NCI-H1105 treated with DMSO at 0.1 percent for 48 hours (cell line): ENCODE measurements at places on chromosomes 6 and 20.

GRCh38 chr20:42589976-42590639 lies 599.6 kb downstream of the PTPRT start:
- DNase-seq = no peak

- DNase-seq = no peak
These were observed 52.0 kb downstream of the HIVEP1 start for GRCh38 chr6:12064131-12064530.

GRCh38 chr6:22529866-22530265 lies 39.5 kb upstream of the HDGFL1 start:
- DNase-seq = no peak

DNA sequence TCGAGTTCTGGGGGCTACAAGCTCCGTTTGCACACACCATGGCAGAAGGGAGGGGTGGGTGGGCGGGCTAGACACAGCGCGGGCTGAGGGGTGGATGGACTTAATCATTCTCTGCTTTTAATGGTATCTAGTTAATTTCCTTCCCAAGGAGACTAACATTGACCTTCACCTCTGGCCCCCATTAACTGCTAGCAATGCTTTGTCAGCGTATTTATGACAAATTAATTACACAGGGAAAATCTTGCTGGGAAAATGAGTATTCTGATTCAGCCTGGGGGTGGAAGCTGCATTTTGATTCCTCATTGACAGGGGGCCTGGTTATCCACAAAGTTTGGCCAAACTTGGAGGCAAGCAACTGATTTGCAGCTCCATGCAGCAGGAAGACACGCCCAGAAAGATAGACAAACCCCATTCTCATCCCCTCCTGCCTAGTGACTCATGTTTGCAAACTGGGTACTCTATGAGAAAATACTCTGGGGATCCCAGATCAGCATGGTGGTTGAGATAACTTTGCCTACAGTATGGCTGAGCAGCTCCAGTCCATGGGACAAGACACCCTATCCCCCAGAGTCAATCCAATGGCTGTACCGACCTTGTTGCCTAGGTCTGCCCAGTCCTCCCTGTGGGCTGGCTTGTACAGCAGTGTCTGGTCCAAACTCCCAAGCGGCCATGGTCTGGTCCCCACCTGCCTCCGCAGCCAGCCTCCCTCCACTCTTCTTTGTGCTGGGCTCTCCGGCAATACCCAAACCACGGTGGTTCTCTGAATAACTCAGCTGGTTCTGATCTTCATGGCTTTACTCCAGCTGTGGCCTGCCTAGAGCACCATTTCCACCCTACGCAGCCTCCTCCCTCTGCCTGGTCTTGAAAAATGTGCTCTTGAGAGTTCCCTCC lies 19.7 kb downstream of the ZBP1 start:
- DNase-seq = no peak

DNA sequence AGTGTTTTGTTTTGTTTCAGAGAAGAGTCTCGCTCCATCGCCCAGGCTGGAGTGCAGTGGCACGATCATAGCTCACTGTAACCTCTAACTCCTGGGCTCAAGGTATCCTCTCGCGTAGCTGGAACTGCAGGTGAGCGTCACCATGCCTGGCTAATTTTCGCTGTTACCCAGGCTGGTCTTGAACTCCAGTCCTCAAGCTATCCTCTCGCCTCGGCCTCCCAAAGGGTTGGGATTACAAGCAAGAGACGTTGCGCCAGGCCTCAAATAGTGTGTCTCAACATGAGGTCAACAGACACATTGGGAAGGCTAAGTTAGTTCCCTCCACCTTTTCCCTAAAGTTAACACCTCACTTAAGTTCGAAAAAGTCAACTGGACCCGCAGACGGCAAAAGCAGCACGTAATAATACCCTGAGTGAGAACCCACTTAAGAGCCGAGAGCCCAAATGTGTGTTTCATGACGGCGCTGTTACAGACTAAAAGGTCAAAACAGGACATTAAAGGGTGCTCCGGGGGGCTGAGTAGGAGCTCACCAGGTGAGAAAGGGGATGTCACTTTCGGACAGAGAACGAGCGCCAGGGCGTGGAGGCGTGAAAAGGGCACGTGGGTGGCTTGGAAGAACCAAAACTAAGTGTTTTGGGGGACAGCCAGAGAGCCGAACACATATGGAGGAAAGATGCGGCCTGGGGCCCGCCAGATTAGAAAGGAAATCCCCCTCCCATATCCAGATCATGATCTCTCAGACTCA lies 499 bp downstream of the TTI1 start:
- no peak for DNase-seq

- no peak for DNase-seq
These were observed 91.2 kb upstream of the MARCKS start for GRCh38 chr6:113765909-113766308.

DNA sequence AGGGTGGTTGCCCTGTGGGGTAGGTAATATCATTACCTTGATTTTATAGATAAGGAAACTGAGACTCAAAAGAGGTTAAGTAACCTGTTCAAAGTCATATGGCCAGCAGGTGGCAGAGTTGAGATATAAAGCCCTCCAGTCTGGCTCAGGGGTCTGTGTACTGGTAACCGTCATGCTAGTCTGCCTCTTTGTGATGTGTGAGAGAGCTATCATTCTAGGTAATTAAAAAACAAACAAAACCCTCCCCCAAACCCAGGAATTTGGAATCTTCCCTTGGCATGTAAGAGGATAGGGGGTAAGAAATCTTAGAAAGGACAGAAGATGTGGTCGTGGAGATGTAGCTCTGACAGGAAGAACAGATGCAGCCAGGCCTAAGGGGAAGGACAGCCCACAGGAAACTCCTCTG lies 206.0 kb downstream of the CDC5L start:
- peak; percentile 59 for DNase-seq

DNA sequence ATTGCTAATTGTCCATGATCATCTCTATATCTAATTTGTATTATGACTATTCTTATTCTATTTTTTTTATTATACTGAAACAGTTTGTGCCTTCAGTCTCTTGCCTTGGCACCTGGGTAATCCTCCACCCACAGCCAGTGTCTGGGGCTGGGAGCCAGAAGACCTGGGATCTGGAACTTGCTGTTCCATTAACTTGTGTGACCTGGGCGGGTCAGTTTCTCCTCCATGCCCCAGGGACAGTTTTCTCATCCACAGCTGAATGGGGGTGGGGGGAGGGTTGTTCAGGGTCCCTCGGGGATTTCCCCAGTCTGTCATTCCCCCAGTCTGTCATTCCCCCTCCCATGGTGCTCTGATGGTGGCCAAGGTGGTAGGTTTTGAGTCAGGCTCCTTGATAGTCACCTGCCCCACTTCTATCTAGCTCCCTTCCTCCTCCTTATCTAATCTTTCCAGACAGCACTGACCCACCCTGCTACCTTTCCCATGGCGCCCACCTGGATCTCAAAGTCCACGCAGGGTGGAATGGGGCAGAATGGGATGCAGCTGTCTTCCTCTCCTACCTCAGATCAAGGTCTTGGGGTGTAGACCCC lies 10.9 kb downstream of the ITPR3 start:
- DNase-seq = no peak

DNA sequence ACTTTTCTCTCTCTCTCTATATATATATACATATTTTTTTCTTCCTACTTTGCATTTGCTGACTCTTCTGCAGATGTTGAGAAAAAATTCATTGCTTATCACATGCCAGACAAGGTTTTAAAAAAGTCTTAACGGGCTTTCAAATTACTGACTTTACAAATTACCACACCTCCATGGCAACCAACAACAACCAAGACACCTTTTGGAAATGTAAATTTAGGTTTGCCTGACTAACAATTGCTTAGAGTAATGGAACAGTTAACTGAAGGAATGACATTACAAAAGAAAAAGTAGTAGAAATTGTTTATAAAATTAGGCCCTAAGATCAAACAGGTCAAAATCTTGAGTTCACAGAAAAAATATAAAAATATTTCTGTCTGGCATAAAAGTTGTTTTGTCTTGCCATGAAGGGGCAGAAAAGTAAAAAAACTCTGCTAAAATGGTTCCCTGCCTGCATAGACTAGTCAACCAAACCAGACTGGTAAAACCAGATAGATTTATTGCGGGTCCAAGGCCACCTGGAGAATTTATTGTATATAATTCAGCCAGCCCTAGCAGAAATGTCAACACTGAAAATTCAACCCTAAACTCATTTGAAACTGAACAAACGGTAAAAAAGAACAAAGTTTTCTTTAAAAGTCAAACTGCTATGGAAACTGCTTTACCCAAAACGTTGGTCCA lies 92.8 kb upstream of the FRMD1 start:
- no peak for DNase-seq

DNA sequence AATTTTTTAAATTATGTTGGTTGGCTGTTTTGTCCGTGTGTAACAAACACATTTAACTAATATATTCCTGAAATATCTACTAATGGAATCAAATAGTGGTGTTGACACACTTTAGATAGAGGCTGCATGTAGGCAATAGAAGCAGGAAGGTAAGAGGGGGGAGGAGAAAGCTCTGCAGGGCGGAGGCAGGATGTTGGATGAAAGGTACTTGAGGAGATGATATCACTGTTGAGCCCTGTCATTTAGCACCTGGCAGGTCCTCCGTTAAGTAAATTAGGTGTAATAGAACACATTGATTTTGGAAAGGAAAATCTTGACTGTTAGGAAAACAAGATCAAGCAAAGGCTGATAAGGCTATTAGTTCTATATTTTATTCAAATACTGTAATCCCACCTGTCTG lies 618.7 kb downstream of the PKHD1 start:
- DNase-seq = peak; percentile 36

GRCh38 chr6:103983860-103984259 lies 875.9 kb downstream of the HACE1 start:
- no peak for DNase-seq

DNA sequence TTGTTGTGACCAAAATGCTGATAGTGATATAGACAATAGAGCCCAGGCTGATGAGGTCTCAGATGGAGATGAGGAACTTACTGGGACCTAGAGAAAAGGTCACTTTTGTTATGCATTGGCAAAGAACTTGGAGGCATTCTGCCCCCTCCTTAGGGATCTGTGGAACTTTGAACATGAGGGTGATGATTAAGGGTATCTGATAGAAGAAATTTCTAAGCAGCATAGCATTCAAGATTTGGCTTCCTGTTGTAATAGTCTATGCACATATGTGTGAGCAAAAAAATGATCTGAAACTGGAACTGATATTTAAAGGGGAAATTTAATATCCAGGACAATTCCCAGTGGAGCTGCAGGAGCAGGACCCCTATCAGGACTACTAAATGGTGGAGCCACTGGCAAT lies 17.1 kb downstream of the HLA-A start:
- DNase-seq = no peak

DNA sequence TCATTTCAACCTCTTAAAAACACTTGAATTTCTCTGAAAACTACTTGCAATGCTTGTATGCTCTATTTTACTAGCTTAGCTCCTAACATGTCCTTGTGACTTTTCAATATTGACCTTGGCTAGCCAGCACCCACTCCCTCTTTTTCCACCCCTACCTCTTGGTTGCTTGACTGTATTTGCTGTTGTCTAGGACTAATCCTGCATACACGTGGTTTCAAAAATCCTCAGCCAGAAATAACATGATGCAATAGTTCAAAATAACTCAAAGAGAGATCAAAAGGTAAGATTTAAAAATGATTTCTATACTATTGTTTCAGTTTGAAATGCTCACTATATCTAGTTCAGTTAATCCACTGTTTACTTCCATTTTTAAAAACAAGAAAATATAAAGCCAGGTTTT lies 102.3 kb upstream of the TBX18 start:
- DNase-seq = no peak

DNA sequence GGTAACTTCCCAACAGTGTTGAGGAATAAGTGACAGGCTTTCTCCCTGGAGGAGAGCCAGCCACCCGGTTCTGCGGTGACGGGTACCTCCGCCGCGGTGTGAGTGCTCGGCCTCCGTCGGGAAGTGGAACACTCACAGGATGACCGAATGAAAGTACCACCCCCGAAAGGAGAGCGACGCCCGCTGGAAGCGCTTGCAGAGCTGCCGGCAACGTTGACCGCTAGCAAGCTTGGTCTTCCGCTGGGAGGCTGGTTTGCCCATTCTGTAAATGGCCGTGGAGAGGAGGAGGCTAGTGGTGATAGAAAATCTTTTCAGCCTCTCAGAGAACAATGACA lies 614 bp upstream of the TMEM242 start:
- no peak for DNase-seq

GRCh38 chr20:35497780-35498189 lies 31.7 kb downstream of the C20orf173 start:
- DNase-seq = no peak

- DNase-seq = no peak
These were observed 10.9 kb downstream of the PYGB start for GRCh38 chr20:25258828-25259227.

- DNase-seq = peak; percentile 23
These were observed 110.2 kb downstream of the RCAN2 start for GRCh38 chr6:46381057-46381456.

DNA sequence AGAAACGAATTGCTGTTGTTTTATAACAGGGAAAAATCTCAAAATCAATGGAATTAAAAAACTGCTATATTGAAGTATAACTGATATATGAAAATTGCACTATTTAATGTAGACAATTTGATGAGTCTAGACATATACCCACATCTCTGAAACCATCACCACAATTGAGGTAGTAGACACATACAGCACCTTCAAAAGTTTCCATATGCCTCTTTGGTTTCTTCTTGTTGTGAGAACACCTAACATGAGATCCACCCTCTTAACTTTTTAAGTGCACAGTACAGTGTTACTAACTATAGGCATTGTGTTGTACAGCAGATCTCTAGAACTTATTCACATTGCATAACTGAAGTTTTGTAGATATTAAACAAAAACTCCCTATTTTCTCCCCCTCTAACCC lies 14.0 kb upstream of the SLC17A5 start:
- no peak for DNase-seq

DNA sequence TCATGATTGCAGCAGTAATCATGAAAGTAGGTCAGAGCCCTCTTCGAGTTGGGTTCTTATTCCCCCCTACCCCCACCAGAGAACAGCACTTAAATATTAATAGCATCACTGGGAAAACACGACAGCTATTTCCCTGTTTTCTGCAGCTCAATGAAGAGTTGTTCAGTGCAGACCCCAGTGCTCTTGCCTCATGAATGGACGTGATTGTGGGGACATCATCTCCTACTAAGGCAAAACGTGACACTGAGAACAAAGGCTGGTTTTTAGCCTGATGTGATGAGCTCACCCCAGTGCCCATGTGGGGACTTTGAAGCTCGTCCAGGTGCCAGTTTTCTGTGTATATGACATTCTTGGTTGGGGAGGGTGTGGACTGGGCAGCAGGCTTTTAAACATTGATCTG lies 105.9 kb downstream of the SLC35F1 start:
- DNase-seq = no peak

- peak; percentile 23 for DNase-seq
These were observed at the start of gene MRAP2 for GRCh38 chr6:84033523-84034451. Gene MRAP2, plus strand, starts transcription at chr6:84033772. Its CDS starts 21,547 bp downstream, at chr6:84055319.
